ENCODE measurements at places on chromosomes 12 and 14.

- DNase-seq, result peak; percentile 29
Measured at GRCh38 chr12:66087365-66087943, 43.1 kb downstream of the LLPH start.

DNA sequence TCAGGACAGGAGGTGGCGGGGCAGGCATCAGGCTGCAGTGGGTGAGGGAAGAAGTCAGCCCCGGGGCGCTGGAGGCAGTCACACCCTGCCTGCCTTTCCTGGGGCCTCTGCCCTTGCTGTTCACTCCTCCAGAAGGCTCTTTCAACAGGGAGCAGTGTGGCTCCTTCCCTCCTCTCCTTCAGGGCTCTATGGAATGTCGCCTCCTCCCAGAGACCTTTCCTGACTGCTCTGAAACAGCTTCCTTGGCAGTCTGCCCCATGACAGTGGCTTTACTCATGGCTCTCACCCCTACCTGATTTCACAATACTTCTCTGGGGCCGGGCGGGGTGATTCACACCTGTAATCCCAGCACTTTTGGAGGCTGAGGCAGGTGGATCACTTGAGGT is 7.1 kb downstream of the RHOF start:
- peak; percentile 52 for DNase-seq

GRCh38 chr12:103840462-103840875 is 565 bp downstream of the NT5DC3 start:
- no peak for DNase-seq

- no peak for DNase-seq
Measured at GRCh38 chr14:92103363-92103989, 2.9 kb downstream of the ATXN3 start.

DNA sequence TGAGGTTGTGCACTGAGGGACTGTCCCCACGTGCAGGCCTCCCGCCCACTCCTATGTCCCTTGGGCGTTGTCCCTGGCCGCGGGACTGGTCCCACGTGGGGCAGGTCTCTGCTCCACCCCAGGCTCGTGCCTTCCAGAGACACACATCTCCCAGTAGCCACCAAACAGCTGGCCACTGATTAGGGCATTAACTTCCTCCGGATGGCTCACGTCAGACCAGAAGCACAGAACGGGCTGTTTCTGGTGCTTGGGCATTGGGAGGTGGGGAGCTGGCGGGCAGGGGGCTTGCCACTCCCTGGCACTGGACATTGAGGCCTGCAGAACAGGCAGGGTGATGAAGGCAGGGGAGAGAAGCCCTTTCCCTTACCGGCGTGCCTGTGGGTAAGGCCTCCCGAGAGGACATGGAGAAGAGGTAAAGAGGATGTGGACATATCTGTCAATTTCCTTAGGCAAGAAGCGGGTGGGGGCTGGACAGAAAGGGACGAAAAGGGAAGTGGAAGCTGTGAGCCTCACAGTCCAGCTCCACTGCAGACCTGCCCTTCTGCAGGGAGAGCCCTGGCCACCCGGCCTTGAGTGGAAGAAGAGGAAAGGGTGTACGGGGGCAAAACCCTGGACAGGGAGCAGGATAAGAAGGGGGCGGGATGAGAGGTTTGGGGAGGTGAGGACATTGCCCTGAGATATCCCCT is 101.2 kb downstream of the NINJ2 start:
- no peak for DNase-seq

DNA sequence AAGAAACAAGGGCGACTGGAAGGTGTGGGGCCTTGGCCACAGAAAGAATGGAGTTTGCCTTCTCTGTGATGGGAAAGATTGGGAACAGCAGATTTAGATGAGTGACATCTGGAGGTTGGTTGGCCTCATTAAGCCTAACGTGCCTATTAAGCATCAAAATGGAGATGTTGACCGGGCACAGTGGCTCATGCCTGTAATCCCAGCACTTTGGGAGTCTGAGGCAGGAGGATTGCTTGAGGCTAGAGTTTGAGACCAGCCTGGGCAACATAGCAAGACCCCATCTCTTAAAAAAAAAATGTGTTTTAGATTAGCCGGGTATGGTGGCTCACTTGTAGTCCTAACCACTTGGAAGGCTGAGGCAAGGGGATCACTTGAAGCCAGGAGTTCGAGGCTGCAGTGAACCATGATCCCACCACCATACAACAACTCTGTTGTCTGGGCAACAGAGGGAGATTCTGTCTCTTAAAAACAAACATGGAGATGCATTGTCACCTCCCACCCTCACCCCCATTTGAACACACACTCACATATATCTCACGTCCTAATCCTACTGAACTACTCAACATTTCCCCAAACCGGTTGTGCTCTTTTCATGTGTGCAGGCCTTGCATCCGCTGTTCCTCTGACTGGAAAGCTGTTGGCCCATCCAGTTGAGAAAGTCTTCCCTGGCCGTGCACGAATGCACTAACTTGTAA is 172.1 kb downstream of the ETV6 start:
- DNase-seq, result no peak

- no peak for DNase-seq
Measured at GRCh38 chr12:47554046-47554653, 151.7 kb downstream of the RPAP3 start.

- DNase-seq, result no peak
Measured at GRCh38 chr12:3262470-3262869, 185.3 kb downstream of the TSPAN9 start.

GRCh38 chr14:22213120-22213519 is 375.9 kb downstream of the DAD1 start:
- no peak for DNase-seq

- DNase-seq, result no peak
Measured at GRCh38 chr12:92149563-92149962, 3.9 kb upstream of the BTG1 start.

- DNase-seq, result no peak
Measured at GRCh38 chr14:53306911-53307310, 153.8 kb upstream of the DDHD1 start.

DNA sequence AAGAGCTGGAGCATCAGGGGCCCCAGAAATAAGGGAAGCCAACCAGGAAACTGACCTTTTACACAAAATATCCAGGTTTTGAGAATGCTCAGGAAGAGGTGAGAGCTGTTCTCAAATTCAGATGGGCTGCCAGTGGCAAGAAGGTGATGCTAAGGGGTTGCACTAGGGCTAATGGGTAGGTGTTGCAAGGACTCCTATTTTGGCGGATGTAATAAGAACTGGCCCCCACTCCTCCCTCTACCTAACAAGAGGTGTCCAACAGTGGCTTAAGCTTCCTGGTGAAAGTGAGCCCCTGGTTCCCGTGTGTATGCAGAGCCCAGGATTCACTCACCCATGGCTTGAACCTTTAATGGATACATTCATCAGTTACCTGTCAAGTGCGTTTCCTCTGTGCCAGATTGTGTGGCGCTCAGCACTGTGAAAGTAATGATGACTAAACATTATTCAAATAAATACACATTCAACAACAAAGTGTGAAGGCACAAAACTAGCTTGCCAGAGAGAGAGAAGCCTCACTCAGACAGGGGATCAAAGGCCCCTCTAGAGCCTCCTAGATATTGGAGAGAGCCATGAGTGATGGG is 705 bp upstream of the CHGA start:
- no peak for DNase-seq

DNA sequence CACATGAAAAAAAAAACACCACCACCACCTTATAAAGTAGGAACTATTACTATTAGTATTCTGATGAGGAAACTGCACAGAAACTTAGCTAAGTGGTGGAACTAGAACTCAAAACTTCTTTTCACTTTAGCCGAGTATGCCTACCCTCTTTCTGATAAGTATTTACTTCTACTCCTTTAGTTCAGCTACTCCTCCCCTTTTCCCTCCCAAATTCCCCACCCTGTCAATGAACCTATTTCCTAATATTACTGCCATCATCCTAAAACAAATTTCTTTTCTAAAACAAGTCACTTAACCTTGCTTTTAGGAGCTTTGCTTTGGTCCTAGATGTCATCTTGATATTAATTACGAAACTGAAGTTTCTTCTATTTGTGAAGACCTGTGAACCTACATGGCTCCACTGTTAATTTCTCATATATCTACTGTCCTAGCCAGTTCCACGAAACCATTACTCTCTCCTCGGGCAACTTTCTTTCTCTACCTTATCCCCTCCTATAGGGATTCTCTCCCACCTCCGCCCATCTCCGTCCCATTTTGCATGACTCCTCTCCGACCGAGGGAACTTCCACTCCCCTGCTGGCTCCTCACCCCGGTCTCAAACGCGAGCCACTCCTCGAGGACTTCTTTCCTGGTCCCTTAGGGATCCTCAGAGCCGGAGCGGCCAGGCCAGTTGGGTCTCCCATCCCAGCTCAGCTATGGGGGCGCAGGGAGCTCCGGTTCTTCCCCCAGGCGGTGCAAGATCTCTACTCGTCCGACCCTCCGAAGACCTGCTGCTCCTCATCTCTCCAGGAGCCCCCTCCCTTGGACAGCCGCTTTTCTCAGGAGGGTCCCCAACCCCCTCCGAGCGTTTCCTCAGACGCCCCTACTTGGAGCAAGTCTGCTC is 1.1 kb downstream of the NUMB start:
- DNase-seq, result peak; percentile 23

DNA sequence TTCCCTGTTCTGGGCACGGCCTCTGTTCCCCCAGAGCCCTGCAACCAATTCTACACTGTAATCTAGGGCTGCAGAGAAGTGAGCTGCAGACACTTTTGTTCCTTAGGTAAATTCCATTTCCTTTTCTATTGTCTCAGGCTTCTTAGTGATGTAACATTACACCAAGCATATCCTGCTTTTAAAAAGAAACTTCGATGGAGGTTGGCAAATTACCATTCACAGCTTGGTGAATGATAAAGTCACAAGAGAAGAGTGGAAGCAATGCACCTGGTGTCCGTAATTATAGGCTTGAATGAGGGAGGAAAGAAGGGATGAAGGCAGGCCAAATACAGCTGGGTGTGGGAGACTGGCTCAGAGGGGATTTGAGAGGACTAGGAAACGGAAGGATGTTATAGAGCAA is 68.6 kb downstream of the PPM1A start:
- DNase-seq, result no peak

DNA sequence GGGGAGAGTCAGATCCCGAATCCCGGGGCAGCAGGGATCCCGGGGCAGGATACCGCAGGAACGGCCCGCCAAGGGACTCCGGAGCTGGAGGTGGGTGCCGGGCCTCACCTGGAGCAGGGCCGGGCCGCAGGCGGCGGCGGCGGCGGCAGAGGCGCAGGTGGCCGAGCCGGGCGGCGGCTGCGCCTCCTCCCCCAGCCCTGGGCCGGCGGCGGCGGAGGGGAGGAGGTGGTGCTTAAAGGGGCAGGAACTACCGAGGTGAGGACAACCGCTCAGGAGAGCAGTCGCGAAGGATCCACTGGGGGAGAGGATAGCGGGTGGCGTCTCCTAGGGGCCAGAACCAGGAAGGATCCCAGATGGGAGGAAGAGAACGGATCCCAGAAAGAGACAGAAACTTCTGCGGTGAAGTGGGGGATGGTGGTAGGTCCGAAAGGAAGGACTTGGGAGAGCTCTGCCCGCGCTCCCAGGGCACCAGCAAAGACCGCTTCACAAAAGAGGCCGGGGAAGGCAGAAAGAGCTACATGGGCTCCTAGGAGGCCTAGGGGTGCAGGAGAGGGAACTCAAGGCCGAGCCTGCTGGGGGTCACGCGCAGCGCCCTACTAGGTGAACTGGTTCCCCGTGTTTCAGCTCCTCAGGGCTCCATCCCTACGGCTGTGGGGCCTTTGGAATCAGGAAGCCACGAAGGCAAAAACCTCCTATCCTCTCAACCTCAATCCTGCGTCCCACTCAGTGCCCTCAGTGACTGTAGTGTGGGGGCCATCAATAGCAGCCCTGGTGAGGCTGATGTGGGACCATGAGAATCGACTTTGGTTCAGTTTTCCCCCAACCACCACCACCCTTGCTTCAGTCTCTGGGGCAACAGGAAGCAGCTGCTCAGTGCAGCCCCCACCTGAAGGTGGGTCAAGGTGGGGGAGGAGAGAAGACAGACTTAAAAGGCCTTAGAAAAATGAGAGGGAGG is 5.0 kb upstream of the BAZ2A start:
- peak; percentile 75 for DNase-seq

- DNase-seq, result peak; percentile 76
Measured at GRCh38 chr12:6461401-6462233, 8.9 kb downstream of the VAMP1 start.
